Naive B cell (primary cell): ENCODE measurements at places on chromosomes 6 and 20.

DNA sequence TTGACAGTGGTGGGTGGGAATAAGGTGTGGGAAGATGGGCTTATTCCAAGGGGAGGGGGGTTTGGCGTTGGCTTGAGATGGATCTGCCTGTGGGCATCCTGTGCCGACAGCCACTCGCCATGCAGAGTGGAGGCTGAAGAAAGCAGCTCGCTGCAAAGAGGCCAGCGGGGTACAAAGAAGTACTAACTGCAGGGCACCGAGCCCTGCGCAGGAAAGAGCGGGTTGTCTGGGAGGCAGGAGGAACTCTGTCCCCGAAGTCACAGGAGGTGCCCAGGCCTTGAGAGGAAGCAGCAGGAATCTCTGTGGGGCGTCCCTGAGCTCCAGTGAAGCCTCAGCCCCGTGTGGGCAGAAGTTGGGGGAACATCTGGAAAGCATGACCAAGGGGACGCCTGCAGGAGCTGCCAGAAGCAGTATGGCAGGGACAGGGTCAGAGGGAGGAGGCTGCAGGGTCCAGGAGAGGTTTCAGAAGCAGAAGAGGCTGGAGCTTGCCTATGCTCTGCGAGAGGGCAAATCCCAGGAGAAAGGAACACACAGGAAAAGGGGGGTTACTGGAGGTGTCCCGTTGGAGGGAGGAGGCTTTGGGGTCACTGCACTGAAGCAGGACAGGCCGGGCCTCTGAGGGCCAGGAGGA, 77.2 kb downstream of the THBS2 start:
- DNase-seq = no peak

DNA sequence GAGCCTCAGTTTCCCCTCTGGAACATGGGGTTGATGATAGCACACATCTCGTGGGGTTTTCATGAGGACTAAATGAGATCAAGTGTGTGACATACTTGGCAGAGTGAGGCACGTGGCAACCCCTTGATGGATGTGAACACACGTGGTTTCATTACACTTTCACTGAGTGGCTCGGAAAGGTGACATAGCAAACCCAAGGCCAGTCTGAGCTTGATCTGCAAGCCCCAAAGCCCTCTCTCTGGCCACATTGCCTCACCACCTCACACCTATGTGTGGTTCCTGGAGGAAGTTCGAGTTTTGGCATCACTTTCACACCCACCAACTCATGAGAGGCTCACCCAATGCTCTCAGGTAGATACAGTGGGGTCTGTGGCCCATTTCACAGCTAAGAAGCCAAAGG, 60.0 kb downstream of the CPNE5 start:
- no peak for DNase-seq

GRCh38 chr6:109743739-109744138, 52.6 kb downstream of the FIG4 start:
- DNase-seq = no peak

- DNase-seq = peak; percentile 37
These were observed 1.0 kb downstream of the GMEB2 start for GRCh38 chr20:63625771-63626423.

DNA sequence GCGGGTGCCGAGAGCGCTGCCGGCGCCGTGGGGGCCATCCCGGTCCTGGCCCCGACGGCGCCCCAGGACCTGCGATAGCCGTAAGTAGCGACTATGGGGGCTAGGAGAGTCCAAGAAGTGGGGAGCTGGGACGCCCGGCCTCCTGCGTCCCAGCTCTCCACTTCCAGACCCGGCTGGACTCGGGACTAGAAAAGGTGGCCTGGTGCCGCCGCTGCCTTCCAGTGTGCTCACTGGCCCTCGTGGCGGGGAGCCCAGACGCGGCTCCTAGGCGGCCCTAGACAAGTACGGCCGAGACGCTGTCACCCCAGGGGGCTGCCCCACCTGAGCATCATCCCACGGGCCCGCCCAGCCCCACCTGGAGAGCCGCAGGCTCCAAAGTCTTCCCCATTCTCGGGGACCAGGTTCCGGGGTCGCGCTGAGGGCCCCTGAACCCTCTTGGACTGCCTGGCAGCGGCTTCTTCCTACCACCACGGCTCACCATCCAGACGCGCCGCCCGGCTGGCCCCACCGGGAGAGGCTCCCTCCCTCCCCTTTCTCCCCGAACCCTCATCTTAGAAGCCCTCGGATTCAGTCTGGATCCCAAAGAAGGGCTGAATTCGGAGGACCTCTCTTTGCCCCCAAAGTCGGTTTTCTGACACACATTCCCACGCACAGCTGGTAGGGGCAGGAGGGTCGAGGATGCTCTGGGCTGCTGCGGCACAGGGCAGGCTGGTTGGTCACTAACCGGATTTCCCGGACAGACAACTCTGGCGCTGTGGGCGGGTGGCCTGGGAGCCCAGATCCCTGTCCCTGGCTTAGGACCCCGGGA, 870 bp upstream of the MDFI start:
- no peak for DNase-seq

DNA sequence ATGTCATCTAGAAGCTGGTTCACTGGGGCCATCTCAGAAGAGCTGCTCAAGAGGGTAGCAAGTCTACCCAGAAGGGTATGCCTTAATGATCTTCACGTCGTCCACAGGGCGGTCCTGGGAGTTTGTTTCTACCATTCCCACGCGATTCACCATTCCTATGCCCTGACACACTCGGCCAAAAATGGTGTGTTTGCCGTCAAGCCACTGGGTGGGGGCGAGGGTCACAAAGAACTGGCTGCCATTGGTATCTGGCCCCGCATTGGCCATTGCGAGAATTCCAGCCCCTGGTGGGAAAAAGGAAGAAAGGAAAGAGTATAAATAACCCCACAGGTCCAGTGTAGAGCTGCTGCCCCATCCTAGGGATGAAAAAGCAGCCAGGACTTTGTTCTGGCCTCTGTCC, 16.5 kb upstream of the CPNE5 start:
- DNase-seq = no peak

DNA sequence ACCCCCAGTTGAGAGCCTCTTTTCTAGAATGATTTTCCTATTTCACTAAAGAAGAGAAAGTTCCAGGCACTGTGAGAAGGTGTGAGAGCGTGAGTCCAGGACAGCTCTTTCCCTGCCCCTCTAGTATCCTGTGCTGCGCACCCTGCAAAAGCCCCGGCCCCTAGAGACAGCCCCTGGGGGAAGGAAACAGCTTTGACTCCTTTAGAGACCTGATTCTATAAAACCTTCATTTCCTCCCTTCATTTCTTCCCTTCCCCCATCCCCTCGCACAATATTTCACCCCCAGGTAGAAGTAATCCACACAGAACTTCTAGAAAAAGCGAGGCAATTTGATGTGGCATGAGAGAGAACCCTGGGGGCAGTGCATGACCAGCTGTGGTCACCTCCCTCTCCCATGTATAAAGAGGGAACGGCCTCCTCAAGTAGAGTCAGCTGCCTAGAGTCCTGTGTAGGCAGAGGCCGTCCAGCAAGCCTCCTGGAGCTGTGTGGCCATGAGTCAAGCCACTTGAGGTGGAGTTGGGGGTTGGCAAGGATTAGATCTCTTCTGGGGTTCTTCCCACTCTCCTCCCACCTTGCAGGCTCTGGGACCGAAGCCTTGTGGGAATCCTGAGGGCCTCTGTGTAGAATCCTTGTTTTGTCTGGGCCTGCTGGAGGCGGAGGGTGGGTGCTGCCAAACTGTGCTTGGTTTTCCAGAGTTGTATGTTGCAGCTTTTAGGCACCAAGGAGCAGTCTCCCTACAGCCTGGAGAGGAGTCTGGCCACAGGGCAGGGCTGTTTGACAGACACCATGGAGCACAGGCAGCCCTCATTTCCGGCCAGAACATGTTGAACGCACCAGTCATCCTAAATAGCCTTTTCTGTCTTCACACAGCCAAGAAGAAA, 41.7 kb downstream of the CHMP4B start:
- no peak for DNase-seq

DNA sequence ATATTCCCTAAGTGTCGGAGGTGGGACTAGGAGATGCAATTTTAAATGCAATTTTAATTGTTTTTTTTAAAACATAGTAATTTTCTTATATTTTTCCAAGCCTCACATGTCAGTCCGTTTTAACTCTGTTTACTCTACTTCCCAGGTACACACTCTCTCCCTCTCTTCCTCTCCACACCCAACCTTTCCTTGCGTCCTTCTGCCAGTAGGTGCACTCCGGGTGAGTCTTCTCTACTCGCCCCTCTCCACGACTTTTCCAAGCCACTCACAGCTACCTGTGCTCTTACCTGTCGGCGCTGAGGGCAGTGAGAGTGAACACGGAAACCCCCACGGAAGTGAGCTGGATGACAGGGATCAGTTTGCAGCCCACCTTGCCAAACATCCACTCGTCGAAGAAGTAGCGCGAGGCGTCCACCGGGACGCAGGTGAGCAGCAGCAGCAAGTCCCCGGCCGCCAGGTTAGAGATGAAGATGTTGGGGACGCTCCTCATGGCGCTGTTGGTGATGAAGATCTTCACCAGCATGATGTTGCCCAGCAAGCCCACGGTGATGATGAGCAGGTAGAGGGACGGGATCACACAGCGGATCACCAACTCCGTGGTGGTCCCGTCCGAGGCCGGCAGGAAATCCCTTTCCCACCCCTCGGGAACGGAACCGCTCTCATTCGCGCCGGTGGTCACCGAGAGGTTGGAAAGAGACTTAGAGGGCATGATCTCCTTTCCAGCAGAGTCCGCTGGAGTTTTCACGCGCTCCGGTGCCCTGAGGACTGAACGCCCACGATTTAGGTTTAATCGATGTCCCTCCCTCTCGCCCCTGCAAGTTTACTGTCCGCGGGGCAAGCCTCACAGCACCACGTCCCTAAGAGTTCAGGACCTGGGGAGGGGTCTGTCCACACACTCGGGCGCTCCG, 44.5 kb upstream of the GJE1 start:
- DNase-seq = no peak

DNA sequence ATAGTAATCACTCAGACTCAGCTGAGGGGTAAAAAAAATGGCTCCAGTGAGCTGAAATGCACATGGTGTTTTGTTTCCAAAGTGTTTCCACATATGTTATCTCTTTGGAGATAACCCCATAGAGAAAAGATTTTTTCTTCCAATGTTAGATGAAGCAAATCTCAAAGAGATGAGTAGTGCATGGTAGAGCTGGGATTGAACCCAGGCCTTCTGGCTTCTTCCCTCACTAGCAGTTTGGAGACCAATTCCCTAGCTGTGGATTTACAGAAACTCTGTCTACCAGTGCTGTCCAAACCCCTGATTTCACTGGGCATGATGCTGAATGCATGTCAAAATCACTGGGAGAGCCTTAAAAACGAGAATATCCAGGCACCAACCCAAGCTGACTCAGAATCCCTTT, 165.1 kb downstream of the LRFN2 start:
- no peak for DNase-seq

- DNase-seq = no peak
These were observed 532.9 kb downstream of the CDH26 start for GRCh38 chr20:60491051-60491581.

DNA sequence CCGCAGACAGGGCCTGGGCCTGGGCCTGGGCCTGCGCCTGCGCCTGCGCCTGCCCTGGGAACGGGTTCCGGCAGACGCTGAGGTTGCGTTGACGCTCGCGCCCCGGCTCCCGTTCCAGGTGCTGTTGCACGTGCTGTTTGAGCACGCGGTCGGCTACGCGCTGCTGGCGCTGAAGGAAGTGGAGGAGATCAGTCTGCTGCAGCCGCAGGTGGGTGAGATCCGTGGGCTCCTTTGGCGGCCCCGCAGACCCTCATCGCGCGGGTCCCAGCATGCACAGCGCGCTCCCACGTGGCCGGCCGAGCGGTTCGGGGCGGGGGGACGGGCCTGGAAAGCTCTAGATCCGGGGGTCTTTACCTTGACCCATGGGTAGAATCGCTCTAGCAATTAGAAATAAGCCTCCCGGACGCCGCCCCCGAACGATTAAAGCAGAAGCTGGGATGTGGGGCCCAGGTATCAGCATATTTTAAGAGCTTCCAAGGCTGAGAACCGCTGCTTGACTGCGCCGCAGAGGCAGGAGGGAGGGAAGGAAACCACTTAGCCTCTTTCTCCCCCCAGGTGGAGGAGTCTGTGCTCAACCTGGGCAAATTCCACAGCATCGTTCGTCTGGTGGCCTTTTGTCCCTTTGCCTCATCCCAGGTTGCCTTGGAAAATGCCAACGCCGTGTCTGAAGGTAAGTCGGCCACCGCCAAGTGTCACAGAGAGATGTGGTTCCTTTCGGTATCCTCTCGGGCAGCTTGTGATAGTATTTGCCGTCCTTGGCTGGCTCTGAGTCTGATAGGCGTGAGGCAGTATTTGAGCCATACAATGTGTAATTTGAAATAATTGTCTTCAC, 508 bp downstream of the NOP56 start:
- DNase-seq = no peak

DNA sequence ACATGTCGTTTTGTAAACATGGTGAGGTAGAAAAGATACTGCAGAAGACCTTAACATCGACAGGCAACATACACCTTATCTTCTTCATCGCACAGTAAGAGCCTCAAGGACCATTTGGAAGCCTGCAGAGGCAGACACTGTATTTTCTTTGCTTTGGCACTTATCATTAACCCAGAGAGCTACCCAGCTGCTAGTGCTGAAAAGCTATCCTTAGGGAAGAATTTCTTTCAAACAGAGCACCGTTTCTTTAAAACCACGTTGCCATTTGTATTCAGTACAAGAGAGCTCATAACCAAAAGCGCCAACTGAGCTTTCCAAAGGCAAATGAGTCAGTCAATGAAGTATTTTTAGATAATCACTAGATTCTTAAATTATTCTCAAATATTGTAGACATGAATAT, 306.6 kb downstream of the EPM2A start:
- no peak for DNase-seq

- no peak for DNase-seq
These were observed 45.7 kb downstream of the PREX1 start for GRCh38 chr20:48782053-48782452.

DNA sequence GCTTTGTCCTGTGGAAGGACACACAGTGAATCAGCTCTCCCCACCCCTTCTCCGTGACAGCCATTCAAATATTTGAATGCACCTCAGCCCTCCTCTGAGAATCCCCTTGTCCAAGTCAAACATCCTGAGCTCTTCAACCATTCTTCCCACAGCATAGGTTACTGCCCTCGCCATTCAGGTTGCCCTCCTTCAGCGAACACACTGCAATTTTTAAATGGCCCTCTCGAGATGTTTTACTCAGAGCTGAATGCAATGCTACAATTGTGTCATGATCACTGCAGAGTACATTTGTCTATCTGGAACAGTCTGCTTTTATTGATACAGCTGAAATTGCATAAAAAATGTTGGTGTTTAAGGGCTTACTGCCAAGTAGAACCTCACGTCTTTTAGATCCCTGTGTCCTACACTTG, 48.9 kb downstream of the SLC2A12 start:
- DNase-seq = no peak

GRCh38 chr20:53622247-53623133, 28.9 kb upstream of the ZNF217 start:
- no peak for DNase-seq
